ENCODE measurements at places on chromosomes 13 and 19. TPM values are rescaled to one million over a fixed set of nuclear protein-coding genes. Genes with fewer than 3 reads are reported as not detected.

DNA sequence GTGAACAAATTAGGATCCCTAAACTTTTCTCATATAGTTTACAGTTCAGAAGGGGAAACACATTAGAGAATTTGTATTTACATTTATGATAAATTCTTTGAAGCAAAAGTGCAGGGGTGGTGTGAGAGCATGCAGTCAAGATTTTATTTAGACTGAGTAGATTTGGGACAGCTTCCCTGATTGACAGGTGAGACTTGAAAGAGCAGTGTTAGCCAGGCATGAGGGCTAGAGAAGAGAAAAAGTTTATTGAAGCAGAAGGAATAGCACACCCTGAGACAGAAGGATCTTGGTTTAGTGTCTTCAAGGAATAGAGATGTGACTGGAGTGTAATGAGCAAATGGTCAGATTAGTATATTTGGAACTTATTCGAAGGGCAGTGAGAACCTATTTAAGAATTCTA lies 50.5 kb downstream of the PDS5B start:
- no peak for DNase-seq

- no peak for DNase-seq
Measured at GRCh38 chr19:39752390-39752789, 14.6 kb upstream of the CLC start.

DNA sequence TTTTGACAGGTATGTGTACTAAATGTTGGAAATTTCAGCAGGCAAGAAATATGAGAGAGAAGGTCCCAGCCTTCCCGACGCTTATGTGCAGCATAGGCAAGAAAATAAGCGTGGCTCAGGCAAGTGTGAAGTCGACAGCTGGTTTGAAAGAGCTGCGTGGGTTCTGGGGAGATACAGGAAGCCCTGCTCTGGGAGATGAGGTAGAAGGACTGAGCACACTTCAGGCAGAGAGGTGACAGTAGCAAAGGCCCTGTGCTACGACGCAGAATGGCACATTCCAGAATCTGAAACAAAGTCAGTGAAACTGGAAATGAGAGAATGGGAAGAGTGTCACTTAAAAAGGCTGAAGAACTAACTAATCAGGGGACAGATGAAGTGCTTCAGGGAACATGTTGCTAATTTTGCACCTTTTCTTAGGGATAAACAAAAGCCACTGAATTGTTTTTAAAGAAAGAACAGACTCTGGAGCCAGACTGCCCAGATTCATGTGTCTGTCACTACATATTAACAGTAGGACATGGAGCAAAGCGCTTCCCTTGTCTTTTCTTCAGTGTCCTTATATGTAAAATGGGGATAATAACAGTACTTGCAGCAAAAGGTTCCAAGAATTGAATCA lies 160.1 kb downstream of the SPRY2 start:
- no peak for DNase-seq

- no peak for DNase-seq
Measured at GRCh38 chr13:71474936-71475335, 392.1 kb downstream of the DACH1 start.

DNA sequence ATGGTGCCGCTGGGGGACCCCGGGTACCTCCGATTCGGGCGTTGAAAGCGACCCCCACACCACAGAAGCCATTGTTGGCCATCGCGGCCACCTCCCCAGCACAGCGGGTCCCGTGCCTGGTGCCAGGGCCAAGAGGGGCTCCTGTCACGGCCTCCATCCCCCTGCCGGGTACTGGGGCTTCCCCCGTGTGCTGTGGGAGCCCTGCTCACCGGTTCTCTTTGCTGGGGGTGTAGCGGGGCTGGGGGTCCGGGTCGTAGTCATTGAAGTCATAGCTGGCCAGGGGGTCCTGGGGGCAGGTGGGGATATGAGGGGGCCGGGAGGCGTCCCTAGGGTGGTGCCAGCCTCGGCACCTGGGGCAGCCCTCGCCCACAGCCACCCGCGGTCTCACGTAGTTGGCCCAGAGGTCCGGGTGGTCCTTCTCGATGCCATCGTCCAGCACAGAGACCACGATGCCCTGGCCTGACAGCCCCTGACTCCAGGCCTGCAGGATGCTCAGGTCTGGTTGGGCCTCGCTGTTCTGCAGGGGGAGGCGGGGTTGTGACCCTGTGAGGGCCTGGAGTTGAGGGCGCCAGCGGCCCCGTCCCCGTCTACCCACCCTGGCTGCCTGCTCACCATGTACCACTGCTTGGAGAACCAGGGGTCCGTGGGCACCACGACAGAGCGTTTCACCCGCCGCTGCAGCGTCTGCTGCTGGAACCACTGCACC lies 2.4 kb downstream of the PCSK4 start:
- no peak for DNase-seq

DNA sequence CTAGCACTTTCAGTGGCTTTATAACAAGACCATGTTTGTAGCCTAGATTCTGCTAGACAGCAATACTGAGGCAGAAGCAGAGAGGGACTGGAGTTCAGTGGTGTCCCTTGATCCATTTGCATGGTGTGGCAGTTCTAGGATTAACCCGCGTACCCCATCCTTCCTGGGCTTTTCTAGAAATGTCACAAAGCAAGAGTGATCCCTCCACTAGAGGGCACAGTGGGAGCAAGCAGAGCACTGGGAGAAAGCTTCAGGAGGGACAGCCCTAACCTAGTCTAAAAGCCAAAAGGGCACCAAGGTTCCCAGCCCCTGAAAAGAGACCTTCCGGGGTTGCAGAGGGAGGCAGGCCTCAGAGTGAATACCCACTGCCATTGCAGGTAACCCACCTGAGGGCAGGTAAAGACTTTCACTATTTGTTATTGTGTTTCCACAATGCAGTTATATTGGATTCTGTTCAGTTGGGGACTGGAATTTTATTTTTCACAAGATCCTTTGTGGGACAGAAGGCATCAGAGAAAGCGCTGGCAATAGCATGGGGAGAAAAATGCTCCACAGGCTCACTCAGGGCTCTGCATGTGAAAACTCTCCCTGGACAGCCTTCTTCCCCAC lies 170.6 kb downstream of the FLT1 start:
- peak; percentile 30 for DNase-seq

The C2CD4C gene
- total RNA-seq, result 0.23 TPM

All from activated T-helper 2 cell treated with anti-CD3 and anti-CD28 coated beads, Interferon-gamma antibody, Interleukin-2, Interleukin-4, amounts not matched to agents 10 μg/mL and 5 μg/mL and 100 μg/mL, durations not matched to agents 14 hours and 24 hours and 36 hours (primary cell).